ENCODE measurements at places on chromosomes 3 and 15.

GRCh38 chr15:68679161-68679560, 100.4 kb downstream of the CORO2B start:
- DNase-seq = no peak

DNA sequence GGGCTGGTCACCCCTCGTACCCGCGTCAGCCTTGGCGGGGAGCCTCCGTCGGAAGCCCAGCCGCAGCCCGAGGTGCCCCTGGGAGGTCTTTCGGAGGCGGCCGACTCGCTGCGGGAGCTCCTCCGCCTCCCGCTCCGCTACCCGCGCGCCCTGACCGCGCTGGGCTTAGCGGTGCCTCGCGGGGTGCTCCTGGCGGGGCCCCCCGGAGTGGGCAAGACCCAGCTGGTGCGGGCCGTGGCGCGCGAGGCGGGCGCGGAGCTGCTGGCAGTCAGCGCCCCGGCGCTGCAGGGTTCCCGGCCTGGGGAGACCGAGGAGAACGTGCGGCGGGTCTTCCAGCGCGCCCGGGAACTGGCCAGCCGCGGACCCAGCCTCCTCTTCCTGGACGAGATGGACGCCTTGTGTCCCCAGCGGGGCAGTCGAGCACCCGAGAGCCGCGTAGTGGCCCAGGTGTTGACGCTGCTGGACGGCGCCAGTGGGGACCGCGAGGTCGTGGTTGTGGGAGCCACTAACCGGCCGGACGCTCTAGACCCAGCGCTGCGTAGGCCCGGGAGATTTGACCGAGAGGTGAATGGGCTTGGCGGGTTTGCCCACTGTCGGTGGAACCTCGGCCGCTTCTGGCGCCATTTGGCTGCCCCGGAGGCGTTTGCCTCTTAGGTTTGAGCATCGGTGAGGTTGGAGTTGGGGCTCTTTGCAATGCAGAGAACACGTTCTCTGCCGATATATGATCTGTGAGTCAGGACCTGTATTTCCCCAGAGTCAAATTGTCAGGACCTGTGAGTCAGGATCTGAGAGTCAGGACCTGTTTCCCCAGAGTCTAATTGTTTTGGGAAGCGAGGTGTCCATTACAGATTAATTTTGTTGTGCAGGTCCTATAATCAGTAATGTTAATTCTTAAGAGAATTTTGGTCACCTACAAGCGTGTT, 24.9 kb upstream of the GATM start:
- no peak for DNase-seq

- no peak for DNase-seq
Observed at GRCh38 chr15:62566248-62566647, 401.2 kb upstream of the C2CD4B start.

DNA sequence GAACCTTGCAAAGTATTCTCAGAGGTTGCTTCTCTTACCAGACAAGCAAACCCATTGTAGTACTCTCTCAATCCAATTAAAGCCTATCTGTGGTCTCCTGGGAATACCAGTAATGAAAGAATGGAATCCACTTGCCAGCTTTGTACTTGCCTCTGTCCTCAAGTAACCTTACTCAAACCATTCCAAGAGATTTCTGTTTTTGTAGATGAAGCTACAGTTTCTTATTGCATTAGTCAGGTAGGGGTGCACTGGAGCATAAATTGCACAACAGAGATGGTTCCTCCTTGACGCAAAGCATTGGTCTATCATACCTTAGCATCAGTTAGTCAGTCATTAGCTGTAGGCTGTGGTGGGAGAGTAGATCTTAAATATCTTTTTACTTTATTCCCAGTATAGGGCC, 52.9 kb downstream of the BTLA start:
- no peak for DNase-seq

GRCh38 chr3:13650210-13651056, 101.5 kb downstream of the FBLN2 start:
- DNase-seq = peak; percentile 89

DNA sequence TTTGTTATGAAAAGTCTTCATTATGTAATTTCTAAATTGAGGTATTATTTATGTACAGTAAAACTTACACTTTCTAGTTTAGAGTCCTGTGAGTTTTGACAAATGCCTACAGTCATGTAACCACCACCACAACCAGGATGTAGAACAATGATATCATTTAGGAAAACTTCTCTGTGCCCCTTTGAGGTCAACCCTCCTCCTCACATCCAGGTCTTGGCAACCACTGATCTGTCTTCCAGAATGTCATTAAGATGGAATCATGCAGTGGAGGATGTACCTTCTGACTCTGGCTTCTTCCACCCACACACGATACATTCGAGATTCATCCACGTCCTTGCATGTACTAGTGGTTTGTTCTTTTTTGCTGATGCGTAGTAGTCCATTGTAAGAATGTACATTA, 23.2 kb downstream of the MINAR1 start:
- DNase-seq = no peak

GRCh38 chr3:113264283-113265131, 53.1 kb downstream of the BOC start:
- no peak for DNase-seq

- DNase-seq = no peak
Observed at GRCh38 chr15:73630921-73631362, 2.2 kb downstream of the NPTN start.

GRCh38 chr3:37904601-37905000, 42.9 kb downstream of the CTDSPL start:
- no peak for DNase-seq

DNA sequence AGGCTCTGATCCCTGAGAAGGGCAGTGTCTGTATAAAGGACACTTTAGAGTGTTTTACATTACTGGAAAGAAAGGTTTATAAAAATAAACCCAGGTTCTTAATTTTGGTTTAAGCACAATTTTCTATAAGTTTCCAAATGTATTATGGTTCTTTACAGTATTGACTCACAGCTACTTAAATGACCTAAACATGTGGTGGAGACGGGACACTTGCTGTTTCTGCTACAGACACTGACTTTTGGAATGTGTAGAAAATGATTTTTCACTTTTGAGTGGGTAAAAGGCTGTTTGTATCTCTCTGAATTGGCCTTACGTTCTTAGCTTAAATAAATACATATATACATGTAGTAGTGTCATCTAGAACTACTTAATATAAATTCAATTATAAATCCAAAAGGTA, 55.4 kb downstream of the SNRK start:
- DNase-seq = no peak

DNA sequence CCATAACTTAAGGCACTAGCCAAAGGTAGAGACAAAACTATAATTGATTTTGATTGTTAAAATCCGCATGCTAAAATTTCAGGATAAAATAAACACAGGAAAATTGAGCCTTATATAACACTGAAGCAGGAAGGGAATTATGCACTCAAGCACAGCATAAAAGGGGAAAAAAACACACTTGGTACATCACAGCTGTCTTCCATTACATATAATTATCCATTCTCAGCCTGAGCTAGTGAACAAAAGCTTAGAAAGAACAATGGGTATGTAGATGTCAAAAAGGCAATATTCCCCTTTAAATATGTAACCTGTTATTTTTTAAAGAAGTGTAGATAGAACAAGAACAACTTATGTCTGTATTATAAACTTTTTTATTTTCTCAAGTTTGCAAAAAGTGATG, 899.2 kb downstream of the ROBO1 start:
- no peak for DNase-seq
